Right cardiac atrium (tissue), 5 donors: ENCODE measurements at places on chromosomes 1 and 21. TPM values are rescaled to one million over a fixed set of nuclear protein-coding genes. Genes with fewer than 3 reads are reported as not detected.
A peak's percentile ranks its signal among the peaks of the same experiment; 100 is the strongest.

- DNase-seq, result no peak
Observed at GRCh38 chr1:210635108-210635507, 306.4 kb downstream of the HHAT start.

- peak; percentile 82 for DNase-seq
Observed at GRCh38 chr1:228697207-228698016, 37.9 kb upstream of the RHOU start.

DNA sequence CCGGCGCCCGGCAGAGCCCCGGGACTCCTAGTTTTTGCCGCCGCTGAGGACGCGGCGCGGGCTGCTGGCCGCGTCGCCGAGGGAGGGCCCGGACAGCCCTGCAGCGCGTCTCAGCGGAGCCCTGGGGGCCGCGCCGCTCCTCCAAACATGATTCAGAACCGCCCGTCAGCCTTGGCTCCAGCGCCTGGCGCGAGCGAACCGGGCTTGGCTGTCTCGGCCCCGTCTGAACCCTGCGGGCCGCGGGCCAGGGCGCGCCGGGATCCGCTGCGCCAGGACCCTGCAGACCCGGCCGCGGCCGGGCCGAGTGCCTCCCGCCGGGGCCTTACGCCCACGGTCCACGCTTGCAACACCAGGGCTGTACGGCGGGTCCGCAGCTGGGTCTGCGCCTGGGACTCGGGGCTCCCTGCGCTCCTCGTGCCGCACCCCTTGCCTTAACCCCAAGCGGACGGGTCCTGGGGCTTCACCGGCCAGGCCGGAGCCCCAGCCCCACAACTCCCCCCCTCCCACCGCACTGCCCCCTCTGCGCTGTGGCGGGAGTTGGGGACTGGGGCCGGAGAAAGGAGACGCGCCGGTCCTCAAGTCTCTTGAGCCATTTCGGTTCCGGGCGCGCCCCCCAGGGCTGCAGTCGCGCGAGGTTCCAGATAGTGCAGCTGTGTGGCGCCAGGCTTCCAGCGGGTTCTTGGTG is 48.4 kb upstream of the CD34 start:
- DNase-seq, result peak; percentile 97

DNA sequence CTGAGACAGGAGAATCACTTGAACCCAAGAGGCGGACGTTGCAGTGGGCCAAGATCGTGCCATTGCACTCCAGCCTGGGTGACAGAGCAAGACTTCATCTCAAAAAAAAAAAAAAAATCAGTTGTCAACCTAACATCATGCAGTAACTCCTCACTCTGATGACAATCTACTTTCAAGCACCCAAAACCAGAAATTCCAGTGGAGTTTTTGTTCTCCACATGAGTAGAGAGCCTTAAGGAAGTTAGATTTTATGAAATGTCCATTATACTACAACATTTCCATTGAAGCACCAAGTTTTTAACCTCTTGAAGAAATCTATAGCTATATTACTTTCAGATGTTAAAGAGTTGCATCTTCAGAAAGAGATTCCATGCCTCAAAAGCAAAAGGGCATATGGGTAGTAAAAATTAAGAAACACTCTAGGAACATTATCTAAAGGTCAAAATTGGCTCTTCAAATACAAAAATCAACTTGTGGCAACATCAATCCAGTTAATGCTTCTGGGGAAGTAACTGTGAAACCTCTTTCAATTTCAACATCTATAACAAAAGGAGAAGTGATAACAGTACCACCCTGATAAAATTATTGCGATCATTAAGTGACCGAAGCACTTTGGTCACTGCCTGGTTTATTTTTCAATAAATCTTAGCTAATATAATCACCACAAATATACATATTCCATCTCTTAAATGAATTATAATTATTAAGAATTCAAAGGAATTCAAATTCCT is 7.7 kb downstream of the LPGAT1 start:
- DNase-seq, result no peak

DNA sequence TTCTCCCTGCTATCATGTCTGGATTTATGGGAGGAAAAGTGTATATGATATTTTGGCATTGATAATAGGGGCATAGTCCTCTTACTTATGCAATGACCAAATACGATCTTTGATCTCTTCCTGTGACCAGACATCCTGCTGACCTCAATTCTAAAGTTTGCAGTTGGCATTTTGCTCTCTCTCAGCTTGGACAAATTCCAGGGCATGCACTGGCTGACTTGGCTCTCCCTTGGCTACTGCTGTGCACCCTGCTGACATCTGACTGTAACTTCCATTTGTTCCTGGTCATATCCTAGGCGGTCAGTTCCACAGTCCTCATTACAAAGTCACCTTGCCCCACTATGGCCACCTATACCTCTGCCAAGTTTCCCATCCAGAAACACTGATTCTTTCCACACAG is 380.7 kb upstream of the NR5A2 start:
- DNase-seq, result no peak

GRCh38 chr1:2972011-2972878 is 49.0 kb upstream of the ACTRT2 start:
- no peak for DNase-seq

DNA sequence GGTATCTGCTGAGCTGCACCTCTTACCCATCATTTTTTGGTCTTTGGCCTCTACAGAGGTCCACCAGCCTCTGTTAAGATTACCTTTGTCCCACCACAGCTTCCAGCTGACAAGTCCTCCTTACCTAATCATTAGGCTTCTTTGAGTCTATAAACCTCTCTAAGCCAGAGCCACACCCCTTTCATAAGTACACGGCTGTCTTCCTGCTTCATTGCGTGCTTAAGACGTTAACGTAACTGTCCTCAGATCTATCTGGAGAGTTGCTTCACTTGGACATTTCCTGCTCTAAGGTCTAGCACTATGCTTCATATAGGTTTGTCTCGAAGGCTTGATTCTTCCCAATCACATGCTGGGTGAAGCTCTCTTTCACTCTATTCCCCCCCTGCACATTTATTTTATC is 71.0 kb upstream of the CACHD1 start:
- DNase-seq, result no peak

- no peak for DNase-seq
Observed at GRCh38 chr1:228289239-228289849, 81.5 kb downstream of the OBSCN start.

DNA sequence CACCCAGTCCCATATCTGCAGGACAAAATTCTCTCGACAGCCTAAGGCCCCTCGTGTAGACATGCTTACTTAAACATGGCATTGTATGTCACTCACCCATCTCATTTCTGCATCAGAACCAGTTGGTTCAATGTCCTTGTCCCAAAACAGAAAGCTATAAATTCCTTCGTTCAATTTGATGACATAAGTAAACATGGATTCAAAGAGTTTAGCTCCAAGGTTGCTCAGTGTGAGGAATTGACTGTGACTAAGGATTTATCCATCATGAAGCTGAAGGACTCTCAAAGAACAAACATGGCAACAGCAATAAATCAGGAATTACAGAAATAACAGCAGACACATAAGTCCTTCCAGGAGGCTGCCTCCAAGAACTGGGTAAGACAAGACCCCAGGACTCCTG is 237.2 kb downstream of the TOMM20 start:
- no peak for DNase-seq

- DNase-seq, result no peak
Observed at GRCh38 chr1:222375701-222376100, 172.2 kb downstream of the HHIPL2 start.

- DNase-seq, result no peak
Observed at GRCh38 chr21:30714456-30714855, 4.1 kb downstream of the KRTAP21-3 start.

DNA sequence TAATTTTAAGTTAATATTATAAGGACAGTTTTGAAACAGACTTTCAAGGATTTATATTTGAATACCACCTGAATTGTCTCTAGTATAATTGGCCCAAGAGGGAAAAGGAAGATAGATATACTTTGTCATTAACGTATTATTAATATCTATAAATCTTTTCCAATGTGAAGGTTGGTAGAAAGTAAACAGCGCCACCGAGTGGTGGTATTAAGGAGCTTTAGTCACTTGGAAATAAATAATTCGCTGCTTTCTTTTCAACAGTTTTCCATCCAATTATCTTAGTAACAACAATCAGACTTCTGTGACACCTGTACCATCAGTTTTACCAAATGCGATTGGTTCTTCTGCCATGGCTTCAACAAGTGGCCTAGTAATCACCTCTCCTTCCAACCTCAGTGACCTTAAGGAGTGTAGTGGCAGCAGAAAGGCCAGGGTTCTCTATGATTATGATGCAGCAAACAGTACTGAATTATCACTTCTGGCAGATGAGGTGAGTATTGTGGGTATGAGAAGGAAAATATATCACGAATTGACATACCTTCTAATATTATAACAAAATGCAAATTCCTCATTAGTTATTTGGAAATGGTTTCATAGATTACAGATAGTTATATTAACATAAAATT is 37.7 kb downstream of the SH3GLB1 start:
- DNase-seq, result no peak

- no peak for DNase-seq
Observed at GRCh38 chr21:44697811-44698734, 1.1 kb downstream of the KRTAP10-12 start.

GRCh38 chr1:209825591-209826434 is 2.0 kb upstream of the UTP25 start:
- no peak for DNase-seq

GRCh38 chr1:41622402-41622801 is 137.9 kb upstream of the EDN2 start:
- DNase-seq, result no peak

GRCh38 chr21:15301014-15301413 is 236.2 kb upstream of the NRIP1 start:
- no peak for DNase-seq

- DNase-seq, result no peak
Observed at GRCh38 chr1:46684670-46685069, 13.0 kb downstream of the TEX38 start.

GRCh38 chr1:45148209-45148825 is 58.1 kb downstream of the ZSWIM5 start:
- no peak for DNase-seq

DNA sequence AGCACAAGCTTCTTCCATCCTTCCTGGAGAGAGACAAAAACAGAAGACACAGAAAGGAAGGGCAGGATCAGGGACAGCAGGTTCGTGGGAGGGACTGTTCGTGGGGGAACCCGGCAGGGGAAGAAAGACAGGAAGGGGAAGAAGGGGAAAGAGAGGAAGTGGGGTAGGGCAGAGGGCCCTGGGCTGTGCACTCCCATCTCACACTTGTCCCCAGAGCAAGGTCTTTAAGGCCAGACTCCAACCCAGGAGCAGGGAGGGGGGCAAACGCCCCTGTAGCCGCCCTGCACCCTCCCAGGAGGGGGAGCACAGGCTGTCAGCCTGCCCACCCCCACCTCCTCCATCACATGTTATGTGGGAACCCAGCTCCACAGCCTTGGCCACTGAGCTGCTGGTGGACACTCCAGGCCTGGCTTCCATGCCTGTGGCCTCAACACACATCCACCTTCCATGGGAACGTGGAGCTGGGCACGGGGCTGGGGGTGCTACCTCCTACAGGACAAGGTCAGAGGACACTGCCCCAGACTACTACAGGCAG is 9.3 kb downstream of the SLC19A1 start:
- DNase-seq, result peak; percentile 16

DNA sequence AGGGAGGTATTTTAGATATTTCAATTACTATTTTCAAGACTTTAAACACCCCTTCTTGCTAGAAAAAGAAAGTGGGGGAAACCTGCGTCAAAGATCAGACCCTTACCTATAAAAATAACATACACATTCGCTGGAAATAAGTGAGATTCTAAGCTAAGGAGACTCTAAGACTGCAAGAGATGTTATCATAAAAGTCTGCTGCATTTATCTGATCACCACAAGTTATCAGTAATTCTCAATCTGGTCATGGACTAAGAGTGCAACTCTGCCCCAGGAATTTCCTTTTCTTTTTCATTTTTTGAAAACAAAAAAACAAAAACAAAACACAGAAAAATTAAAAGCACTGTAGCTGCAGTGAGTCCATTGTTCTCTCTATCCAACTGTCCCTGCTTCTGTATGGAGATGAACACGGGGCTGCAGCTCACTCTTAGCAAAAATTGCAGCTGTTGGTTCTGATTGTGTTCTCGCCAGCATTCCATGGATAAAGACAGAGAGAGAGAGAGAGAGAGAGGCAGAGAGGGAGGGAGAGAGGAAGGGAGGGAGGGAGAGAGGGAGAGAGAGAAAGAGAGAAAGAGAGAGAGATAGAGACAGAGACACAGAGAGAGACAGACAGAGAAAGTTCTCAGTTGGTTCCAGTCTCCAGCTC is 14.1 kb downstream of the XKR8 start:
- DNase-seq, result no peak

GRCh38 chr1:53349369-53349835 is 21.5 kb upstream of the LRP8 start:
- DNase-seq, result no peak

GRCh38 chr1:65174585-65174984 is 26.6 kb downstream of the AK4 start:
- no peak for DNase-seq

DNA sequence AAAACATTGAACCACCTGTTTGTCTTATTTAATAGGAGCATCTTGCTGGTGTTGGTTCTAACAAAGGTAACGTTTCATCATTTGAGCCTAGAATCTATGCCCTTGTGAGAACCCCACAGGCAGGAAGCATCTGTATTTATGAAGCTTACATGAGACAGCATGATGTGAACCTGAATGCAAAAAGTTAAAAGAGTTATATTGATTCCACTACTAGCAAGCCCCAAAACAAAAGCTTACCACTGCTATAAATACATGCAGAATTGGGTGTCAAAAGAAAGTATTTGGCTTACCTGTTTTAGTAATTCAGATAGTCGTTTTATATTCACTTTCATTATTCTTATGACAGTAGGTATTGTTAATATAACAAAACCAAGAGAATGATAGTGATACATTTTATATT is 301.2 kb upstream of the ADGRL2 start:
- DNase-seq, result no peak

- no peak for DNase-seq
Observed at GRCh38 chr1:169570172-169570574, 16.1 kb downstream of the F5 start.

- DNase-seq, result no peak
Observed at GRCh38 chr1:177977141-177977540, 7.3 kb upstream of the SEC16B start.

DNA sequence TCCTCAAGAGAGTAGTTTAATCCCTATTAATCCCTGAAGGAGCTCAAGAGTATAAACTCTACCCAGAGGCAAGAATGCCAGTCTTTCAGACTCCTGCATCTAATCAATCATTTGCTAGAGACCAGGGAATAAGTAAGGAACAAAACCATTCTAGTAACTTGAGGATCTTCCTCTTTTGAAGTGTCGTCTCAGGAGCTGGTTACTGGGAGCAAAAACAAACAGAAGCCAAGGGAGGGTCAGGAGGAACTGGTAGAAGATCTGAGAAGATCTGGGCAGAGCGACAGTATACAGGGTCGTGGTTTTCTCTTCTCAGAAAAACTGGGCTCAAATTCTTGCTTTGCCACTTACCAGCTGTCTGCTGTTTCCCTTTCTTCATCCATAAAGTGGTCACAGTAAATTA is 69.3 kb downstream of the RPS6KA1 start:
- DNase-seq, result no peak

GRCh38 chr21:40165773-40166070 is 298.5 kb downstream of the PCP4 start:
- DNase-seq, result no peak

MARK1 gene
- total RNA-seq, result 19.6 TPM

DENND2C gene
- total RNA-seq, result 3.0 TPM

CCDC17 gene
- 0.42 TPM for total RNA-seq

TAL1 gene
- 3.9 TPM for total RNA-seq

HLX gene
- 8.3 TPM for total RNA-seq

TCHHL1 gene
- not detected for total RNA-seq

ELAPOR1 gene
- 0.51 TPM for total RNA-seq

VANGL2 gene
- total RNA-seq, result 10.6 TPM

FLG2 gene
- not detected for total RNA-seq

B3GALT6 gene
- total RNA-seq, result 12.9 TPM
